ENCODE measurements at places on chromosomes 2 and 18.
A peak's percentile ranks its signal among the peaks of the same experiment; 100 is the strongest.

GRCh38 chr2:171042253-171042969, 113.4 kb downstream of the GORASP2 start:
- DNase-seq = no peak

- no peak for DNase-seq
Observed at GRCh38 chr2:173287594-173287993, 67.1 kb upstream of the CDCA7 start.

DNA sequence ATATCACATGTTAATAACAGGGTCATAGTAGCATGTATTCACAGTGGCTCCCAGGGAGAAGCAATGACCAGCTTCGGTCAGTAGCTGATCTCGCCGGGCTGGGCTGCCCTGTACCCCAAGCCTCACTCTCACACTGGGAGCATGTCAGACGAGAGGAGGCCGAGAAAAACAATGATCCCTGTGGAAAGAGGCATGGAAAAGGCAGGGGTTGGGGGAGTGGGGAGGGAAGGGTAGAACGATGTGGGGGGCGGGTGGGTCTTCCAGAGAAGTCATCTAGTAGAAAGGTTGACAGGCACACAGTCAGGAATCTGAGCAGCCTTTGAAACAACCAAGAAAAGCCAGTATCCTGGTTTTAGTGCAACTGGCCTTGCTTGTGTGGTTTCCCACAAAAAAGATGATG, 25.4 kb downstream of the TGFA start:
- no peak for DNase-seq

GRCh38 chr2:181123798-181124231, 143.4 kb downstream of the UBE2E3 start:
- DNase-seq = peak; percentile 27

DNA sequence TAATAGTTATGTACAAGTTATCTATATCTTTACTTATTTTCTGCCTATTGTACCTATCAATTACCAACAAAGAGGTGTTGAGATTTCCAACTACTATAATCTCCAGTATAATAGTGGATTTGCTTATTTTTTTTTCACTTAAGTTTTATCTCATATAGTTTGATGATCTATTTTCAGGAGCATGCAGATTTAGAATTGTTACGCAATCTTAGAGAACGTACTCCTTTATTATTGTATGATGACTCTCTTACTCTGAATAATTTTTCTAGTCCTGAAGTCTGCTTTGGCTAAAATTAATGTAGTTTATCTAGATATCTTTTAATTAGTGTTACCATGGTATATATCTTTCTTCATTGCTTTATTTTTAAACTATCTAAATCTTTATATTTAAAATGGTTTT, 205.2 kb downstream of the SCG2 start:
- no peak for DNase-seq

DNA sequence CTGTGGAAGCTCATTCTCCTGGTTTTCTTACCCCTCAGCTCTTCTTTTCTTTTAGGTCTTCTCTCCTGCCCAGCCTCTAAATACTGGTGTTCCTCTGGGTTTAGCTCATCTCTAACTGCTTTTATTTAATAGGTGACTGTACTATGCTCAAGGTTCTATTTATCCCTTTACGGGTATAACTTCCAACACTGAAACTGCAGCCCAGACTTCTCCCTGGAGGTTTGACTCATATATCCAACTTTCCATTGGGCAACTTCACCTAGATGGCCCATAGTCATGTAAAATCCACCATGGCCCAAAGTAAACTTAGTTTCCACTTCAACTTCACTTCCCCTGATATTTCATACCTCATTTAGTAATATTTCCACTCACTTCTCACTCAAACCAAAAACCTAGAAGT, 273.1 kb downstream of the PLCL1 start:
- DNase-seq = no peak

DNA sequence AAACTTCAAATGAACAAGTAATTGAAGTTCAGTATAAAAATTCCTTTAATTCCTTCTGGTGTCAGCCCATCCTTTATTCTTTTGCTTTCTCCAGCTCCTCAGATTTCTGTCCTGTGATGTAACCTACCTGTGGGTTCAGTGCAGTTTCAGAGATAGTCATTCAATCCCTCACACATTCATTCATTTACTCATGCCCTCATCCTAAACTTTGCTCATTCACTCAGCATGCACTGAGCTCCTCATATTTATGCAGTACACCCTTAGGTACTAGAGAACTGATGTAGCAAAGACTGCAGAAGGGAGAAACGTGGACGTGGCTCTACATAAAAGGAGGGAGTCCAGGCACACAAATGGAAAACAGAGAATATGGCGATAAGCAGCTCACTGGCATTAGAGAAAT, 45.3 kb upstream of the STAT1 start:
- DNase-seq = no peak

DNA sequence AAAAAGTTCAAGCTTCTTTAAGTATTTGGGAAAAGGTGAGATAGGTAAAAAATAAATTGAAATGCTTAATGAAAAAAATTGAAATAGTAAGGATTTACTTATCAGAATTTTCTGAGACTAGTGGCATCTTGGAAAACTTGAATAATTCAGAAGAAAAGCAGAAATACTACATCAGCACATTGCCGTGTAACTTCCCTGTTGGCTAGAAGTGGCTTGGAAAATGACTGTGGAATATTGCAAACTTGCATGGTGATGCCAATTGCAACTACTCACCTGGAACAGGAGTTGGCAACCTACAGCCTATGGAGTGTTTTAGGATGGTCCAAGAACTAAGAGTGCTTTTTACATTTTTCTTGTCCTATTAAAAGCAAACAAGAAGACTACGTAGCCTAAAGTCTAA, 603.5 kb upstream of the VRK2 start:
- no peak for DNase-seq

- DNase-seq = no peak
Observed at GRCh38 chr2:36468463-36469105, 113.0 kb downstream of the CRIM1 start.

DNA sequence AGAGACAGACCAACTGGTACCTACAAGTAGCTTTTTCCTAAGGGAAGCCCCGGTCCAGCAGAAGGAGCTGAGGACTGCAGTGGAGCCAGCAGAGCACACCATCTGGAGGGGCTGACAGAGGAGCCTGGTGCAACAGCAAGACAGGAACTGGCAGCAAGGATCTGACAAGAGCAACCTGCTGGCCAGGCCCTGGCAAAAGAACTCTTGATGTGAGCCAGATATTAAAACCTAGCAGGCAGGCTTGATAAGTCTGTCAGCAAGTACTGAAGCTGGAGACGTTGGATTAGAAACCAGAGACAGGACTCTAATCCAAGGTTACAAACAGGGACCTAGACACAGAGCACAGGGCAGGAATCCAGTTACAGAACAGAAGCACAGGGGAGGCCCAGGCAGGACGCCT, 260.7 kb upstream of the MGAT5 start:
- DNase-seq = no peak

DNA sequence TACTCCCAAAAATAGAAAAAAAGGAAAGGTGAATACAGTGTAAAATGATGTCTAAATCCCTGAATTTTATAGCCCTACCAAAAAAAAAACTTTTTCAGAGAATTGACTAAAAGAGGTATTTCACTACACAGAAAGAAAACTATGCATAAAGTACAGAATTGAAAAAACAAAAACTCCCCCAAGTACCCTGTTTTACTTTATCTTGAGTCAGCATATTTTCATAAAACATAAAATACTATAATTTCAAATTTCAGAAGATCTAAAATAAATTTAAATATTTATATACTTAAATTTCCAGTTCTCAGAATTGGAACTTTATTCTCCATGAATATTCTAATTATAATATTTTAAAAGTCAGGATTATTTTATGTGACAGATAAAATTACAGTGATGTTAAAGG, 10.1 kb downstream of the NCKAP1 start:
- DNase-seq = no peak

GRCh38 chr18:3773303-3773702, 323.3 kb downstream of the TGIF1 start:
- DNase-seq = no peak

DNA sequence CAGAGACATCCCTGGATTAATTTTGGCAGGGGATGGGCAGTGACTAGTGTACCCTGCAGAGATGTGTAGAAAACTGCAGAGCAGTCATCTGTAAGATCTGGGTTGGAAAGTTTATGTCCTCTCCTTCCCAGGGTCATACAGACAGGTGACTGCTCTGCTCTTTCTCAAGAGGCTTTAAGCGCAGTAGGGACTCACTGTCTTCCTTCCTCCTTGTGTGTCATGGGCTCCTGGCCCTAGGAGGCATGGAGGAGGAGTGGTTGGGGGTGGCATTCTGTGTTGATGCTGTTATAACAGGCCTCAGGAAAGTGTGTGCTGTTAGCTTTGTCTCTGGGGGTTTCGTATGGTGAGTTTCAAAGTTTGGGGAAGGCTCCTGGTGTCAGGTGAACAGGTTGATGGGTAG, 130.5 kb upstream of the MGAT5 start:
- no peak for DNase-seq

GRCh38 chr2:31785876-31786275, 205.1 kb upstream of the SRD5A2 start:
- no peak for DNase-seq

DNA sequence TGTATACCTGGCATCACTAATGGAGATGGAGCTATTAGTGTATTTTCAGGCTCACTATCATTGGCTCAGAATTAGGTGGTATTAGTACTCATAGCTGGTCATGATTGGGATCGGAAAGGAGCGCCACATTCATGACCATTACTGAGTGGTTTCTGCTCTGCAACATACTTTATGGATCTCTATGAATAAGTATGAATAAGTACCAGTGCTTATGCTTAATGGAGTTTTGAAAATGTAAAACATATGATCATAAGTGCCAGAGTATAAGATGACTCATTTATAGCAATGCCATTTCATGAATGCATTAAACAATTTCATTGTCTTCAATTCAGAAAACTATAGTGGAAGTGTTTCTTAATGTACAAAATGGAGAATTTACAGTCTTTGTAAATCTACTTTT, 156.7 kb downstream of the GALNT3 start:
- no peak for DNase-seq

GRCh38 chr18:22141211-22141610, 28.2 kb upstream of the GATA6 start:
- no peak for DNase-seq

DNA sequence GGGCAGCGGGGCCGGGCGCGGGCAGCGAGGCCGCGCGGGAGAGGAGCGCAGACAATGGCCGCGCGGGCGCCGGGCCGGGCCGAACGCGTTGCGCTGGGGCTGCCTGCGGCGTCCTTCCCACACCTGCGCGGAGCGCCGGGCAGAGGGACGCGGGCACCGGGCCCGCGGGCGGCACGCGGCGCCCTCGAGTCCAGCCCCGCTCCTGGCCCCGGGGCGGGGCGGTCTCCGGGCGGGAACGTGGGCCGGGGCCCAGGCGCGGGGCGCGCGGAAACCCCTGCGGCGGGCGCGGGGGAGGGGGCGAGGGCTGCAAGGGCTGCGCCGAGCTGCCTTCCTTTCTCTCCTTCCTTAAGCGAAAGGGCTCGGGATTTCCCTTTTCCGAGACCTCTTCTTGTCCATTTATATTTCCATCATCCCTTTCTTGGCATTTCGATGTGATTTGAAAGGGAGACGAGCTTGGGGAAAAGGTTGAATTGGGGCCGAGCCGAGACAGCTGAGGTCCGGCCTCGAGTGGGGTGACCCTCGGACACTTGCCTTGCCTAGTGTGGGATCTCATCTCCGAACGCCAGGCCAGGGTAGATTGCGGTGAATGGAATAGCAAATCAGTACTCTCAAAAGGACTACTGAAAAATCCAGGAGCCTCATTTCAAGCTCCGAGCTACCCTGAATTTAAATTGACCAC, 676 bp downstream of the KLHL23 start:
- DNase-seq = no peak

DNA sequence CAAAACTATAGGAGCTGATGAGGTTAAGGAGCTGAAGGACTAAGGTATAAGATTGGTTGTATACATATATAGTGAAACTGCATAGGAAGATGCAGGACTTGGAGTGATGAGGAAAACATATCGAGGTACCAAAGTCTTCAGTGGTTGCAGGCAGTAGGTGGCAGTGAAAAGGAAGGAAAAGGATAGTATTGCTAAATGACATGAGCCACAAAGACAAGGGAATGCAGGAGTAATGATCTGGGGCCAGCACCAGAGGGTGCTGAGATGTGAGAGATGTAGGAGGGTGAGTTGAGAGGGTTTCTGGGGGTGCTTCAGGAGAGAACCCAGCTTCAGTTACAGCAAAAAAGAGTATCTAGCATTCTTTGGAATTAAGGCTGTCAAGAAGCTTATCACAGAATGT, 172.2 kb upstream of the MYO3B start:
- DNase-seq = no peak

GRCh38 chr2:69817729-69818501, 11.5 kb upstream of the GMCL1 start:
- DNase-seq = no peak

GRCh38 chr2:10635430-10635829, 54.3 kb downstream of the NOL10 start:
- no peak for DNase-seq

- DNase-seq = no peak
Observed at GRCh38 chr2:200461846-200462710, 47.8 kb downstream of the KCTD18 start.

DNA sequence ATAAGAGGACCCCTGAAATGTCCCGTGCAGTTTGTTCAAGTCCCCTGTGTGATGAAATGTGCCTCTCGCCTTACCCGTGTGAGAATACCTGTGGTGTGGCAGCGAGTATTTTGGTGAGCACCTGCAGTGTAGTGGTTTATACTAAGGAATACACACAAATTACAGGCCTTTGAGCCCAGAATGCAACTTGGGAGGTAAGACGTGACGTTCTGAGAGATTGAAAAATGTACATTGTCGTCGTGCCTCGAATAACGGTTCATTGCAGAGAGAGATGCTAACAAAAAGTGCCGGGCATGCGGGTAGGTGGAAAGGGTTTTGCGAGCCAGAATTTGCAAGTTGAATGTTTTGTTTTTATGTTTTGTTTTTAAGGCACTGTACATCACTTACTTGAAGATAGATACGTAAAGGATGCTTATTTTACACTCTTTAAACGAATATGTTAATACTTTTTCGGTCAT, 867 bp downstream of the RBBP8 start:
- DNase-seq = no peak

DNA sequence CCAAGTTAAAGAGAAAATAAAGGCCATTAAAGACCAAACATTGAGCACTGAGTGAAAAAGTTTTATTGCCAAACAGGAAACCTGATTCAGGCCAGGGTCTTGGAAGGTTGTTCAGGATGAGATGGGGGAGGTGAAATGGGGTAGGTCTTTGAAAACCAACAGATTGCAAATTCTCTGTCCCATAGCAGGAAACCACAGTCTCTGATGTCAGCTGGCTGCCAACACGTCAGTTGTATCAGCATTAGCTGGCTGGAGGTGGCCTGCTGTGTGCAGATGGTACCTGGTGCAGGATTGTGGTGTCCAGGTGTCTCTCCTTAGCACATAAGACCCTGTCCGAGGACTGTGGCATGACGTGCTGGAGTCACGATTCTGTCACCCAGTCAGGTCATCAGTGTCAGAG, 106.3 kb downstream of the MSH2 start:
- DNase-seq = no peak

DNA sequence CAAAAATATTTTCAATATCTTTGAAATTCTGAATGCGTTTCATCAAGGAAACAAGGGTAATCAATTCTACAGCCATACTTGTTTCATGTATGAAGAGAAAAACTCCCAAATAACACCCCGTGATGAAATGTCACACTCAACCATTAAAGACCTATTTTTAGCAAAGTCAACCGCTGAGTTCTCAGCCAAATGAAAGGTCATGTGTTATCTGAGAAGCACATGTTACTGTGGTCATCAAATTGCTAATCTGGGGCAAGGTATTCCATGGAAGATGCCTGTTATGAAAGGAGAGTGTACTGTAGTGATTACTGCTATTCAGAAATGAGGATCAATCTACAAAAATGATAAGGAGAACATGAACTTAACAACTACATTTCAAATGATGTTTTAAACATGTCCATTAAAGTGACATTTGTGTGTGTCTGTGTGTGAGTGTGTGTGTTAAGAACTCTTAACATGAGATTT, 126.7 kb downstream of the BCL2 start:
- no peak for DNase-seq
